Chondrocyte (in vitro differentiated cells): ENCODE measurements at places on chromosomes 6 and 20. TPM values are rescaled to one million over a fixed set of nuclear protein-coding genes. Genes with fewer than 3 reads are reported as not detected.

ZKSCAN4 gene
- total RNA-seq: 4.8 to 7.1 TPM (median 5.1 TPM) in 3 replicates

C20orf204 gene
- total RNA-seq: 0.77 to 3.3 TPM (median 0.97 TPM) in 3 replicates

NRM gene
- 18.6 to 26.3 TPM (median 20.0 TPM) in 3 replicates for total RNA-seq

NR2E1 gene
- total RNA-seq: not detected in 3 replicates

SLC22A2 gene
- not detected in 3 replicates for total RNA-seq

GRCh38 chr20:59902470-59902869 lies 31.0 kb downstream of the SYCP2 start:
- H3K4me3 ChIP-seq: no peak overlapping the region
- H3K4me1 ChIP-seq: peaks cover 5% of the 10 kb centered on the region
- no peak overlapping the region for H3K27ac ChIP-seq
- no peaks in the 10 kb centered on the region for H3K27me3 ChIP-seq

- H3K27me3 ChIP-seq: peaks cover 2% of the 10 kb centered on the region
- peak overlapping the region; percentile 61 for H3K4me3 ChIP-seq
- peak; percentile 59 for DNase-seq
- H3K27ac ChIP-seq: no peak overlapping the region
Measured at GRCh38 chr20:63102721-63103375, 96.1 kb upstream of the BHLHE23 start.

- H3K4me3 ChIP-seq: no peak overlapping the region
- peak; percentile 6 for DNase-seq
Measured at GRCh38 chr20:36881888-36882287, 6.0 kb downstream of the TLDC2 start.

GRCh38 chr20:535958-536357 lies 7.6 kb downstream of the CSNK2A1 start:
- DNase-seq: no peak
- peak overlapping the region; percentile 8 for H3K4me3 ChIP-seq
- no peaks in the 10 kb centered on the region for H3K27me3 ChIP-seq
- H3K36me3 ChIP-seq: peaks cover 2% of the 10 kb centered on the region

- peak overlapping the region; percentile 76 for H3K4me3 ChIP-seq
- peaks cover 34% of the 10 kb centered on the region for H3K4me1 ChIP-seq
- peak overlapping the region; percentile 18 for H3K27ac ChIP-seq
- no peaks in the 10 kb centered on the region for H3K27me3 ChIP-seq
- H3K36me3 ChIP-seq: no peaks in the 10 kb centered on the region
- DNase-seq: no peak
Measured at GRCh38 chr6:11042750-11043377, 1.2 kb downstream of the ELOVL2 start.

DNA sequence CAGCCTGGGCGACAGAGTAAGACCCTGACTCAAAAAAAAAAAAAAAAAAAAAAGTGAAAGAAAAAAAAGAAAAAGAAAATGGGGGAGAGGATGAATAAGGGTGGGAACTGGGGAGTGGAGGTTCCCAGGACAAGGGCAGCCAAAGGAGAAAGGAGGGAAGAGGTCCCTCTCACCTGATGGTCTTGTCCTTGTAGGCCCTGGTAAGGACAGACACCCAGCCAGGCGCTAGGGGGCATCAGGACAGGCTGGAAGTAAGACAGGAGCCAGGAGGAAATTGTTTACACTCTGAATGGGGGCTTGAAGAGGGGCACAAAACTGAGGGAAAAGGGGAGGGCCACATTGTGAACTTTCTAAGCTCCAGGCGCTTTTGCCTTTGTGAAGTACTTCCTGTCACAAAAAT lies 2.3 kb upstream of the ALDH5A1 start:
- no peak overlapping the region for H3K27ac ChIP-seq
- peaks cover 5% of the 10 kb centered on the region for H3K36me3 ChIP-seq
- H3K4me1 ChIP-seq: peaks cover 11% of the 10 kb centered on the region
- DNase-seq: no peak
- no peaks in the 10 kb centered on the region for H3K27me3 ChIP-seq

DNA sequence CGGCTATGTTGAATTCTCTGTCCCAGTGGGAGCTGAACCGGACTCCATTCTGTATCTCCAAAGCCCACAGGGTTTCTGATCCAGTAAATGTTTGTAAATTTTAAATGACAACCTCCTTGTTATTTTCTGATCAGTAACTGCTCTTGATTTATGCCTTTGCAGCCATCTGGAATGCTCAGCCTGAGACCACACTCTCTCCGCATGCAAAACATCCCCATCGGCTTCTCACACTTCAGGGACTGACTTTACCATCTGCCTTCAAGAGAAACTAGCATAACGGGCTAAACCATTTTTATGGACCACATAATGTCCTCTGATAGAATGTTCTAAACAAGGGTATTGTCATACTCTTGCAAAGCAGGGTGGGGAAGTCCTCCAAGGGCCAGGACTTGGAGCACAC lies 94.5 kb upstream of the FOXQ1 start:
- H3K4me1 ChIP-seq: no peaks in the 10 kb centered on the region
- no peak for DNase-seq
- H3K27me3 ChIP-seq: peaks cover 9% of the 10 kb centered on the region
- H3K4me3 ChIP-seq: no peak overlapping the region
- H3K27ac ChIP-seq: no peak overlapping the region

DNA sequence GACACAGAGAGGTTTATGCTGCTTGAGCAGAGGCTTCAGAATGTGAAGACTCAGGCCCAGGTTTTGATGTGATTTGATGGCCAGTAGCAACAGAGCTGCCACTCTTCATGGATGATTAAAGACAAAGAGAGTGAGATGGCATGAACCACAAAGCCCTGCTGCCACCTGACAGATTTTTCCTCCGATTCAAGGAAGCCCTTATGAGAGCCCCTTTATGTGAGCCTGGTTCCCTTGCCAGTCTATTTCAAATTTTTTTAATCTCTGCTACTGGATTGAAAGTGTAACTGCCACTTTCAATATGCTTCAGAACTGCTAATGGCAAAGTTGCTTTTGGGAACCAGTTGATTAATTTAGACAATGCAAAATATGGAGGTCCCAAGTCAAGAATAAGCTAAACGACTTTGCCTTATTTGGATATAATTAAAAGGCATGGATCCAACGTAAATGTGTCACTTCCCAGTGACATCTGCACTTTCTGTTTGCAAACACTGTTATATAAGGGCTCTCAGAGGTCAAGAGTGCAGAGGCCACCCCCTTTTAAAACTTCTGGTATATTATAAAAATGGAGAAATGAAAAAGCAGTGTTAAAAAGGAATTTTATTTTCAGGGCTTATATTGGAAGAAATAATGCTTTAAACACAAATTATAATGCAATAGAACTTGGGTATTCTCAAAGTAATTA lies 238.9 kb upstream of the FLRT3 start:
- H3K27ac ChIP-seq: no peak overlapping the region
- H3K36me3 ChIP-seq: no peaks in the 10 kb centered on the region
- no peak overlapping the region for H3K4me3 ChIP-seq

DNA sequence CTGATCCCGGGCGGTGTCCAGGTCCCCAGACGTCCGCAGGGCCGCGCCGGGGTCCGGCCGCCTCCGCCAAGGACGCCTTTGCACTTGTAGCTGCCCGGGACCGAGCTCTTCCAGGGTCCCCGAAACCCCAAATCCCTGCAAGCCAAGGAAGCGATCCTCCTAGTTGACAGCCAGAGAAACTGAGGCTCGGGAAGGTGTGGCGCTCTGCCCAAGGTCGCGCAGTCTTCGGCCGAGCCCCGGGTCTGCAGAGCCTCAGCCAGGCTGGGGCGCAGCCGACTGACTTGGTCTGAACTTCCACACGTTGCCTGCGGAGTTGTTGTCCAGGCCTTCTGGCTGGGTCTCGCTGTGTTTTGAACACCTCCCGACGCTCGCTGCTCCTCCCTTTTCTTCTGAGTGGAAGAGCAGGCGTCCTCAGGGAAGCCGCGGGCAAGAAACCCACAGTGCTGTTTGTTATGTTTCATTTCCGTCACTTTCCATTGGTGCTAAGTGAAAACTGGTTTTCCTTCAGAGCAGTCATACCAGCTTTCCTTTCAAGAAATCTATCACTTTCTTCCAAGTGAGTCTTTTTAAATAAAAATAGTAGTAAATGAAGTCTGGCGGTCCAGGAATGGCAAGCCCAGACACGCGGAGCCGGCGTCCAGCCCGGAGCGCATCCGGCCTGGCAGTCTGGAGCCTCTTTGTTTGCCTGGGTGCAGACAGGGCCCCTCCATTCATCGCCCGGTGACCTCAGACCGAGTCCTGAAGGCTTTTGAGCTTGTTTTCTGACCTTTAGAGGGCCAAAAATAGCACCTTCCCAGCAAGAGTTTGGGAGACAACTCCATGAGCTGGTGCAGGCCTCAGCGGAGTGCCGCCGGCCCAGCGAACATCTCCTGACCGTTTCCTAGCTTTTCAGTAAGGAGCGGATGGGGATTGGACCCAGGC lies 698 bp downstream of the FAM210B start:
- no peak for DNase-seq
- H3K4me3 ChIP-seq: peak overlapping the region; percentile 90
- H3K4me1 ChIP-seq: peaks cover 20% of the 10 kb centered on the region
- H3K27me3 ChIP-seq: no peaks in the 10 kb centered on the region

DNA sequence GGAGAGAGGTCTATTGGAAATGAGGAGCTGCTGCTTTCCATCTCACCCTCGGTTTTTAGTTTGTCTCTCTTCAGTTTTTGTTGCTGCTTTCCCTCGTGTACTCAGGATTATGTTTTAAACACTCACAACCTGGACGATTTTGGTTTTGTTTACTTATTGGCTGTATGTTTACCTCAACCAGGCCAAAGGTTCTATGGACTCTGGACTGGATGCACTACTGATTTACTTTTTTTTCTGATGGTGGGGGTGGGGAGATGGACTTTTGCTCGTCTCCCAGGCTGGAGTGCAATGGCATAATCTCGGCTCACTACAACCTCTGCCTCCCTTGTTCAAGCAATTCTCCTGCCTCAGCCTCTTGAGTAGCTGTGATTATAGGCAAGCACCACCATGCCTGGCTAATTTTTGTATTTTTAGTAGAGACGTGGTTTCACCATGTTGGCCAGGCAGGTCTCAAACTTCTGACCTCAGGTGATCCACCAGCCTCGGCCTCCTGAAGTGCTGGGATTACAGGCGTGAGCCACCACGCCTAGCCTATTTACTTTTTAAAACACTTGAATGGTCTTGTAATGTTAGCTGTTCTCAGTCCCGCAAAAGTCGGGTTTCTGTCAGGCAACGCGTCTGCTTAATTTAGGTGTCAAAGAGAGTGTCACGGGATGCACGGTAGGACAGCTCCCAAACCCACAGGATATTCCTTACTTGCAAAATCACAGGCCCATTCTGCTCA lies 148.2 kb upstream of the RIPOR2 start:
- H3K4me1 ChIP-seq: peaks cover 6% of the 10 kb centered on the region
- H3K27me3 ChIP-seq: no peaks in the 10 kb centered on the region
- peaks cover 11% of the 10 kb centered on the region for H3K36me3 ChIP-seq

DNA sequence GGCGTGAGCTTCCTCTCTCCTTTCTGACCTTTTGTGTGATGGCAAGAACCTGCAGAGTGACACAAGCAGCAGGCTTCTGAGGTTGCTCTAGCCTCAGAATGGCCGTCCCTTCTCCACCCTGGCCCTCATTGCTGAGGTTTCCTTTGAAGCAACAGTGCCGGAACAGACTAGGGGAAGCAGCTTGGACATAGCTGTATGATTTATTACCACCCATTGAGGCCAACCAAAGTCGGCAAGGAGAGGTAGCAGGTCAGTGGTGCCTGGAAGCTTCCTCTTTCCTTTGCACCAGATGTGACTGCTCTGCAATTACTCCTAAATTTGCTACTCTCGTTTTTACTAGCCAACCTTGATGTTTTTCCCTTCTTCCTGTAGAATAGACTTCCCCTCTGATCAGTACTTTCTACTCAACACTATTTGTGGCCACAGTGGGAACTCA lies 31.4 kb downstream of the PTPN1 start:
- no peaks in the 10 kb centered on the region for H3K36me3 ChIP-seq
- no peak for DNase-seq
- H3K4me3 ChIP-seq: no peak overlapping the region
- peak overlapping the region; percentile 89 for H3K27ac ChIP-seq

GRCh38 chr20:60192326-60192725 lies 234.1 kb downstream of the CDH26 start:
- H3K36me3 ChIP-seq: no peaks in the 10 kb centered on the region
- DNase-seq: no peak
- H3K27ac ChIP-seq: no peak overlapping the region

DNA sequence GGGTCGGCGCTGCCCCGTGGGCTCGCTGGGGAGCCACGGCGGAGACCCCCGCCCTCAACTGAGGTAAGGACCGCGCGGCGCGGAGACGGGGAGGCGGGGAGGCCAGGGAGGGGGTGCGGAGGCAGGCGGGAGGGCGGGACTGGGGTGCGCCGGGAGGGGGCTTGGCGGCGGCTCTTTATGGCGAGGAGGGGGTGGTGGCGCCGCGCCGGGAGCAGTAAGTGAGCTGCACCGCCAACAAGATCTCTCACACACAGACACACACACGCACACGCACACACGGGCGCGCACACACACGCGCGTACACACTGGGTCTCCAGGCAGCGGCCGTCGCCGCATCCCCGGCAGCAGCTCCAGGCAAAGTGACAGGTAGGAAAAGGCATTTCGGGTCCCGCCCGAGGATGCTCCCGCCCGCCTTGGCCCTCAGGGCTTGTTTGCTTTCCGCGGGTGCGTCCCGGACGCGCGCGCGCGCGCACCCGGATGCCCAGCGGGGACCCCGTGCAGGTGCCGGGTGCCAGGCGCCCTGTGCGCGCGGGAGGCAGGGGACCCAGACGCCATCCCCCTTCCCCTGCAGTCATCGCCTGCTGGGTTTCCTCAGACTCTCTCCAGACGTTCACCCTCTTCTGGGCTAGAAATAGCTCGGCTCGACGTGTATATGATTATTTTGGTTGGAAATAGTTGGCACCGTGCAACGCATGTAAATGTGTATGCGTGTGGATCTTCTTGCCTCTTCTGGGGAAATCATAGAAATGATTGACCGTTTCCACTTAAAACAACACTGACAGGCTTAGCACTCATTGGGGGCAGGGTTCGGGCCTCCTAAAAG lies at the start of gene PLCB4:
Gene PLCB4, plus strand, starts transcription at position 247 of the 823 bp plus-strand sequence. CDS start 238,728 bp downstream, outside the sequence.
- peak; percentile 94 for DNase-seq
- no peaks in the 10 kb centered on the region for H3K27me3 ChIP-seq

GRCh38 chr6:50986319-50986718 lies 167.6 kb downstream of the TFAP2B start:
- DNase-seq: no peak
- no peak overlapping the region for H3K27ac ChIP-seq
- H3K4me1 ChIP-seq: peaks cover 8% of the 10 kb centered on the region
- no peak overlapping the region for H3K4me3 ChIP-seq
- H3K36me3 ChIP-seq: peaks cover 3% of the 10 kb centered on the region

GRCh38 chr6:106141441-106142237 lies 55.5 kb downstream of the PRDM1 start:
- DNase-seq: no peak
- H3K27ac ChIP-seq: no peak overlapping the region
- H3K4me1 ChIP-seq: no peaks in the 10 kb centered on the region
- no peaks in the 10 kb centered on the region for H3K27me3 ChIP-seq
- no peak overlapping the region for H3K4me3 ChIP-seq

GRCh38 chr6:24927277-24927955 lies 8.3 kb downstream of the RIPOR2 start:
- no peak overlapping the region for H3K4me3 ChIP-seq
- no peak overlapping the region for H3K27ac ChIP-seq
- H3K4me1 ChIP-seq: peaks cover 46% of the 10 kb centered on the region
- H3K36me3 ChIP-seq: no peaks in the 10 kb centered on the region
- DNase-seq: no peak

- H3K27me3 ChIP-seq: no peaks in the 10 kb centered on the region
- no peak for DNase-seq
- H3K4me1 ChIP-seq: peaks cover 42% of the 10 kb centered on the region
- peaks cover 1% of the 10 kb centered on the region for H3K36me3 ChIP-seq
Measured at GRCh38 chr6:156957931-156958547, 180.9 kb downstream of the ARID1B start.

- H3K27ac ChIP-seq: no peak overlapping the region
- H3K4me1 ChIP-seq: peaks cover 9% of the 10 kb centered on the region
- no peak overlapping the region for H3K4me3 ChIP-seq
- H3K27me3 ChIP-seq: no peaks in the 10 kb centered on the region
- no peak for DNase-seq
Measured at GRCh38 chr6:118509009-118509617, 39.0 kb upstream of the PLN start.
